ENCODE measurements at places on chromosomes 6 and 20.
A peak's percentile ranks its signal among the peaks of the same experiment; 100 is the strongest.

GRCh38 chr6:19713984-19714383 lies 123.2 kb upstream of the ID4 start:
- no peak for DNase-seq

DNA sequence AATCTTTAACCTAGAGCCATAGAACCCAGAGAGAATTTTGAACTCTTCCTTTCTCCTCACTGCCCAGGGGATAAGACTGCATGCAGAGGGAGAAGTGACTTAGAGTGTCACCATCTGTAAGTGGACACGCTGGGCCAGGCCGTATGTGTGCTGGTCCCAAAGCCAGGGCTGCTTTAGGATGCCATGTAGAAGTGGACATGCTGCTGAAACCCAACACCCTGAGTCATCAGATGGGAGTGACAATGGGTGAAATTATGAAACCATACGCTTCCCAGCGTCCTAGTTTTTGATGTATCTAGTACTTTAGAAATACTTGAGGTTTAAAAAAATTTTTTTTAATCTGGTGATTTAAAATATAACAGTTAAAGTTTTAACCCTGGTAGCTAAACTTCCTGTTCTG lies 191.1 kb downstream of the FNDC1 start:
- no peak for DNase-seq

DNA sequence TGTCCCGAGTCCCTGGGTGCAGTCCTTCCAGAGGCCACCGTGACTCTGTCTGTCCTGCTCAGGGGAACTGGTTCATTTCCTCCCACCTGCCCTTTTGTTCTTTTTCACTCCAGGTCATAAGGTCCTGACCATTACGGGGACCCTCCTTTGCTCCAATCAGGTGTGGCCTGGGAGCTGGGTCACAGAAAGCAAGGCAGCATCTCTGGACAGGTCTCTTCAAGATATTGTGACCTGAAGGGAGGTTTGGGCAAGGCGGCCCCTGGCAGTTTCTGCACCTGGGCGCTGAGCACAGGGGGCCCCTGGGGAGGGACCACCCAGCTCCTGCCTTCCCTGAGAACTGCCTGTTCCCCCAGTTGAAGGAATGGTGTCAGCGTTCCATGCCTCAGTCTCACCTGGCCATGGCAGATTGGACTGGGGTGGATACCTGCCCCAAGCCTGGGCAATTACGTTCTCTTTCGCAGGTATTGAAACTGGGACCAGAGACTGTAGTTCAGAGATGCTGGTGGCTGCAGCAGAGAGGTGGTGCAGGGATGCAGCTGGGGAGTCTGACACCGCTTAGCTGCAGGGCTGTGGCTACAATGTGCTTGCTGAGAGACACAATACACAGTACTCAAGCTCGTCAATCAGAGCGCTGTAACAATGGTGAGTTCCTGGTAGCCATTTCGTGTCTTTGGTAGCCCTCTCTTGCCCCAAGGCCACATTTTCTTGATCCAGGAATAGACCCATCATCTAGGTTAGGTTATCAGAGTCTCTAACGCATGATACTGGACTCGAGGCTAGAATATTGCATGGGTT lies 15.6 kb upstream of the NELFCD start:
- DNase-seq, result no peak

- DNase-seq, result no peak
Measured at GRCh38 chr6:155538708-155539390, 83.2 kb upstream of the NOX3 start.

DNA sequence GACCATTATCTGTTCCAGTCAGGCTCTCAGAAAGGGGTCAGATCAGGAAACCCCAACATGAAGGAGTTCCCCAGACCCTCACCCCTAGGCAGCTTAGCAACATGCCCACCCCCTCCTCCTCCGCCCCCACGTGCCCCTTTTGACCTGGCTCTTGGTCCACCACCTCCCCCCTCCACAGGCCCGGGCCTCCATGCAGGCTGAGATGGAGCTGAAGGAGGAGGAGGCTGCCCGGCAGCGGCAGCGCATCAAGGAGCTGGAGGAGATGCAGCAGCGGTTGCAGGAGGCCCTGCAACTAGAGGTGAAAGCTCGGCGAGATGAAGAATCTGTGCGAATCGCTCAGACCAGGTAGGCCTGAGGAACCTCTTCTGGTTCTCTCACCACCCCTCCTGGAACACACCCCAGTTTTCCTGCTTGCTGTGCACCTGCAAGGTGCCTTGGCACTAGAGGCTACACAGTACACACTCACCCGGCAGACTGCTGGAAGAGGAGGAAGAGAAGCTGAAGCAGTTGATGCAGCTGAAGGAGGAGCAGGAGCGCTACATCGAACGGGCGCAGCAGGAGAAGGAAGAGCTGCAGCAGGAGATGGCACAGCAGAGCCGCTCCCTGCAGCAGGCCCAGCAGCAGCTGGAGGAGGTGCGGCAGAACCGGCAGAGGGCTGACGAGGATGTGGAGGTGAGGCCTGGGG lies 21.9 kb downstream of the DEF6 start:
- no peak for DNase-seq

GRCh38 chr6:551829-552350 lies 105.0 kb downstream of the HUS1B start:
- no peak for DNase-seq

GRCh38 chr6:137661601-137662000 lies 167.4 kb upstream of the OLIG3 start:
- peak; percentile 17 for DNase-seq

DNA sequence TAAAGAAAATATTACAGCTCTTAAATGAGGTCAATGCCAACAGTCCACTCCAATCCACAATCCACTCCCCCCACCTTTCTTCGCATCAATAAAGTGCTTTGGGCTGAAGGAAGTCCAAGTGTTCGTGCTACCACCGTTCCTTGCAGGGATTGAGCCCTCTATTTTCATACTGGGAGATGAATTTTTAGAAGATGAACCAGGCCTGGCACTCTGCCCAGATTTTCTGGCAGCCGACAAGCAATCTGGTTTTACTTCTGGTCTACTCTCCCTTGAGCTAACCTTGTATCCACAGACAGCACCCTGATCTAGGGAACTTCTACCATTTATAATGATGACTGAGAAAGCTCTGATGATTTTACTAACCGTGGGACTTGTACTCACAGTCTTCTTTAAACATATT lies 72.3 kb downstream of the BTBD9 start:
- no peak for DNase-seq

DNA sequence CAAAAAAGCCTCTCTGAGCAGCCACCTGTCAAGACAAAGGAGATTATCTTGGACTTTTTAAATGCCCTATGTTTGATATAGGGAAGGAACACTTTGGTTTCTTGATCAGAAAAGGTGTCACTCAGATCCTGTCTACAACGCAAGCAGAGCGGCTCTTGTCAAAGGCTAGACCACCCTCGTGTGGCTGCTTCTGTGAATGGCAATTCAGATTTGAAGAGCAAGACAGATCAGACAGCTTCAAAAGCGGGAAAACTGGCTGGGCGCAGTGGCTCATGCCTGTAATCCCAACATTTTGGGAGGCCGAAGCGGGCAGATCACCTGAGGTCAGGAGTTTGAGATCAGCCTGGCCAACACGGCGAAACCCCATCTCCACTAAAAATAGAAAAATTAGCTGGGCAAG lies 10.1 kb upstream of the NXT1 start:
- DNase-seq, result peak; percentile 13

GRCh38 chr20:59603781-59604541 lies at the start of gene PHACTR3:
PHACTR3 (plus strand) TSS chr20:59604540; CDS start chr20:59605015, 475 bp downstream.
- no peak for DNase-seq

- no peak for DNase-seq
Measured at GRCh38 chr6:20427856-20428255, 26.2 kb downstream of the E2F3 start.

DNA sequence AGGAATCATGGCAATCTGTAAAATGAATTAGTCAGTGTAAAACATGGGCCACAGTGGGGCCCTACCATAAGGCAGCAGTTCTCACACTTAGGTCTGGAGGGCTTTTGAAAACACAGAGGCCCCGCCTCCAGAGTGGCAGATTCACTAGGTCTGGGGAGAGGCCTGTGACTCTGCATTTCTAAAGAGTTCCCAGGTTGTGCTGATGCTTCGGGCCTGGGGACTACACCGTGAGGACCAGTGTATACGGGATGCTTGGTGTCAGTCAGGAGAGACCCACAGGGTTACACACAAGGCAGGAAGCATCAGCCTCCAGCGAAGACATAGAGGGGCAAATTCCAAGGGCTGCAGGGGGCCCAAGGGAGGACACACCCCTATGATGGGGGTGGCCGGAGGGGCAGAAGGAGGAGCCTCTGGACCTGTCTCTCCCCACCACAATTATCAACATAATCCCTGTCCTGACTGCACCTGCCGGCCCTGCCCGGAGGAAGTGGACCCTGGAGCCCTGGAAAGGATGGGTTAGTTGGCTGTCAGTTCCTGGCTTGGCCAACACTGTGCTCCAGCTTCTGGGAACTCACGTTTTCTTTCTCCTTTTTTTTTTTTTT lies 46.7 kb downstream of the FGD2 start:
- DNase-seq, result no peak

DNA sequence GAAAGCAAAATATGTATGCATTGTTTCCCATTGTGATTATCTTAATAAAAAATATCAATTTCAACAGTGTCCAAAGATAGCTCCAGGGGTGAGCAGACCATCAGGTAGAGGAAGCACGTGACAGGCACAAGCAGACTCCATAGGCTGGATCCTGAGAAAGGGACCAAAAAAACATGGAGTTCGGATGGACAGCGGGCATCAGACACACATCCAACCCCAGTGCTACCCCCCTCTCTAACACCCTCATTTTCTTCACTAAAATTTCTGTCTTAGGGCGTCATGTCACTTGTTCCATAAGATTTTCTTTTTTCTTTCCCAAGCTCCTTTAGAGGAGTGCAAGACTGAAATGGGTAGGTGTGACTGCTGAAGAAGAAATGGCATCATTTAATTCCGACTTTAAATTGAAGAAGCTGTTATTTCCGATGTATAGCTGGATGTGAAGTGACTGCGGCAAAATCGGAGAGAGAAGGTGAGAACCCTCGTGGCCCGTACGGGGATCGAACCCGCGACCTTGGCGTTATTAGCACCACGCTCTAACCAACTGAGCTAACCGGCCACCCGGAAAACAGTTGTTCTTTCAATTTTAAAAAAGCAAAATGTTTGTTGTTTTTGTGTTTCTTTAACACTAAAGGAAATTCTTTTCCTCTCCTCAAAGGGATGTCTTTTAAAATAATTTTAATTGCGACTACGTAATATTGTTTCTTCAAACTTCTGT lies 10.3 kb upstream of the PRSS16 start:
- peak; percentile 28 for DNase-seq

- DNase-seq, result no peak
Measured at GRCh38 chr6:150301846-150302519, 66.8 kb upstream of the IYD start.

DNA sequence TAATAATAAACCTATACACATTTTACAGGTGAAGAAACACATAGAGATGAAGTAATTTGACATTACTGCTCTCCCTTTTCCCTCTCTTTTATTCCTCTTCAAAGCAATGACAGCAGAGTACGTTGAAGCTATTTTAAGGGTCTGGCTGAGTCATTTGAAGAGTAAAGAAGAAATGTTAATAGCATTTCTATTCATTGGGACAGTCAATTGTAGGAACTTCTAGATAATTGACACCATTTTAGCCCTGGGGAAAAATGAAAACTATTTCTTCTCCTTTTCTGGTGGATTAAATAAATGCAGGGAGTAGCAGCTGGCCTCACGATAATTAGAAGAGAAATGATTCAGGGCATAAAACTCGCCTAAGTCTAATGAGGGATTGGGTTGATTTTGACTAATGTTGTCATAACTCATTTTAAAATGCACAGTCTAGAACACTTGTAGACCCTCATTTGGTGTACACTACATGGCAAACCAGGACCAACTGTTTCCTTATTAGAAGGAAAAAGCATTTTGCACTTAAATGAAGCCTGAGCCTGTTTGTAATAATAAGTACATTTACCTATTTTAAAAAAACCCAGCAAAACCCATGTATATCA lies 48.1 kb downstream of the RIPOR2 start:
- DNase-seq, result no peak

GRCh38 chr6:167474725-167475124 lies 149.8 kb downstream of the TTLL2 start:
- DNase-seq, result no peak
